ENCODE measurements at places on chromosomes 12 and 14.
A peak's percentile ranks its signal among the peaks of the same experiment; 100 is the strongest.

DNA sequence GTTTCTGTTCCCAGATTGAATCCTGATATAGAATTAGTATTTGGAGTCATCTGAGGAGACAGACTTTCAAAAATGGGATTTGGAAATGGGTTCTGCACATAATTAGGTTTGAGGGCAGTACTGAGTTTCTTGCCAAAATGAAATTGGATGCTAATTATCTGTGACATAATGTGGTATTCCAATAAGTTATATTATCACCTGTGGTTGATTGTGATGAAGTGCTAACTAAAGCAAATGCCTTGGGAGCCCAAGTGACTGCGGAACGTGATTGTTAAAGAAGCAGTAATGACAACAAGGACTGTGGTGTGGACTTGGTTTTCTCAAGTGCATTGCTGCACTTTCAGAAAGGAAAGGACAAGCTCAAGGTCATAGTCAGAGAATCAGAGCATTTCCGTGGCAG lies 337.0 kb downstream of the IPO8 start:
- DNase-seq, result no peak

DNA sequence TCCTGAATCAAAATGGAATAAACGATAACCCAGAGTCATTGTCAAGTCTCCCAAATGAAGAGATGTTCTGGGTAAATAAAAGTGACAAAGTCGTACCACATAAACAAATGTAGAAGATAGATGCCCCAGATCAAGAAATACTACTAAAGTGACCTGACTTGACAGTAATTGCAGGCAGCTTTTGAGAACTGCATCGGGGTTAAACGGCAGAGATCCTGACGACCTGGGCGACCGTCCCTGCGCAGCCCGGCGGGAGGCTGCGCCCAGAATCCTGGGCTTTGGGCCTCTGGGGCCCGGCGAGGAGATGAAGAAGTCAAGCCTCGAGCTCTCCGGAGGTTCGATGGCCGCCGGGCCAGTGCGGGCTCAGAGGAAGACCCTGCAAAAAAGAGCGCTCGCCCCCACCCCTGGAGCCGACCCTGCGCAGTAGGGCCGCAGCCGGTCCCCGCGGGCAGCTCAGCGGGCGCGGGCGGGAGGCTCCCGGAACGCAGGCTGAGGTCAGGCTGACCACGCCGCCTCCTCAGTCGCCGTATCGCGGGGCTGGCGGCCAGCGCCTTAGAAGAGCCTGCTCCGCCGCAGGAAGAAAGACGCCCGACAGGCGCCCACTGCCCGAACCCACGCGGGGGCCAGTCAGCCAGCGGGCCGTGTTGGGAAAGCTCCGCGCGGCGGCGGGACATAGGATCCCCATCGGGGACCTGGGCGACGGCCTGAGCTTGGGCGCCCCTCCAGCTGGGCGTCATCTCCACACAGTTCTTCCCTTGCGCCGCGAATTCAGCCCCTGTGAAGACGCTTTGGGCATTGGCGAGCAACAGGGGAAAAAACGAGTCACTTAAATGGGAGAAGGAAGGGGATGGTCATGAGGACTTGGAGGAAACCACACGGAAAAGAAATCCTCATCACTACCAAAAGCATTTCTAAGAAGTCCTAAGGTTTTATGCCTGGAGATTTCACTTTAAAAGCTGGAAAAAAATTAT lies 16.0 kb downstream of the NKX2-1 start:
- no peak for DNase-seq

- DNase-seq, result no peak
These were observed 23.8 kb downstream of the CFAP251 start for GRCh38 chr12:121942145-121942718.

DNA sequence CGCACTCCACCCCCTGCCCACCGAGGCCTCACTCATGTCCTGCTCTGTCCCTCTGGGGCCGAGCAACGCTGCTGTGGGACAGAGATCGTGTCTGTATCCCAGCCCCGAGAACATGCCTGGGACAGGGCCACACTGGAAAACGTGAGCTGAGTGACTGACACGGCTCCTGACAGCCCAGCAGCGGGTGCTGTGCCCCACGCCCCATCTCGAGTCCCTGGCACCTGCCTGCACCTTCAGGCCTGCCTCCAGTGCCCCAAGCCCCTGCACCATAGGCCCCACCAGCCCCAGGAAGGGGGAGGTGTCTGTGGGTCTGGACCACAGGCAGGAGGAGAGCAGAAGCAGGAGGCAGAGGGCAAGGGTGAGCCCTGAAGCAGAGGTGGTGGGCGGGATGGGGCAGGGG lies 34.6 kb upstream of the UBC start:
- DNase-seq, result no peak

DNA sequence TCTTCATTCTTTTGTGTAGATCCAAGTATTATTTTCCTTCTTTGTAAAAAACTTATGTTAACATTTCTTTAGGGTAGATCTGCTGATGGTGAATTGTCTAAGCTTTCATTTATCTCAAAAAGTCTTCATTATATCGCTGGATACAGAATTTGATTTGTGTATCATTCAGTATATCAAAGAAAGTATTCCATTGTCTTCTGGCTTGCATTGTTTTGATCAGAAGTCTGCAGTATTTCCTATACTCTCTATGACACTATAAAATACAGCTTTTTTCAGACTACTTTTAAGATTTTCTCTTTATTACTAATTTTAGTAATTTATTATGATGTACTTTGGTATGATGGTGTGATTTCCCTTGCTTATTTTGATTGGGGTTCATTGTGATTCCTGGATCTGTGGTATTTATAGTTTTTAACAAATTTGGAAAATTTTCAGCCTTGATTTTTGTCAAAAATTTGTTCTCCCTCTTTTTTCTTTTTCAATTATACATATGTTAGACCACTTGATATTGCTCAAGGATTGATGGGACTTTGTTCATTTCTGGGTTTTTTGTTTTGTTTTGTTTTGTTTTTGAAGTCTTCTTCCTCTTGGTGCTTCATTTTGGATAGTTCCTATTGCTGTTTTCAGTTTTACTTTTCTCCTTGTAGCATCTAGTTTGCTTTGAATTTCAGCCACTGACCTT lies 176.5 kb downstream of the ZFP36L1 start:
- DNase-seq, result peak; percentile 17

GRCh38 chr14:54105898-54106297 lies 149.3 kb upstream of the BMP4 start:
- DNase-seq, result no peak

- DNase-seq, result no peak
These were observed 166.1 kb upstream of the E2F7 start for GRCh38 chr12:77231501-77231918.

DNA sequence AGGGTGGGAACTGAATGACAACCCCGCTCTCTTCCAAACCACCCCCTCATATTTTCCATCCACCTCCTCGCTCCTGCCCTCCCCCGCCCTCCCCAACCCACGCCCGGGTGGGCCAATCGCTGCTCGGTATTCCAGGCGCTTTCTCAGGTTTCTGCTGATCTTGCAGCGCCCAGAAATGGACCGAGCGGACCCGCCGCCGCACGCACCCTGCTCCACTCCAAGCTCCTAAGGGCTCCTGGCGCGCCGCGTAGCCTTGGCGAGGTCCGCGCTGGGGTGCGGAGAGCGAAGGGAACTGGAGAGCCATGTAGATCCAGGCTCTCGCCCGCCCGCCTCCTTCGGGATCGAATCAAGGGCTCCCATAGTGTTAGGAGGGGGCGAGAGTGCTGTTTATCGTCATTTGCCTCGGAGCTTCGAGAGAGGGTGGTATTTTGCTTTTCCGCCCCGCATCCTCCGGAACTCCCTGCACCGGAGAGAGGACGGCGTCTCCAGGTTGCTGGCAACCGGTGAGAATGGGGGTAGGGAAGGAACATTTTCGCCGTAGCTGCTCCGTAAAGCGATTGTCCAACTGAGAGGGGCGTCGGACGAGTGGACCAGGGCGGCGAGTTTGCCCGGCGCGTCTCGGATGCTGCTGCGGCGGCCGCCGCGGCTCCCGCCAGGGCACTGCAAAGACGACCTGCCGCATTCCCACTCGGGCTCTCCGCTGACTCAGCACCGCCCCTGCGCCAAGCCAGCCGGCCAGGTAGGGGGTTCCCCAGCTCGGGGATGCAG lies at the start of gene KCNA1:
TSS of gene KCNA1 (plus strand) at position 172 of the 768 bp plus-strand sequence. CDS start 1,474 bp downstream, outside the sequence.
- peak; percentile 12 for DNase-seq

DNA sequence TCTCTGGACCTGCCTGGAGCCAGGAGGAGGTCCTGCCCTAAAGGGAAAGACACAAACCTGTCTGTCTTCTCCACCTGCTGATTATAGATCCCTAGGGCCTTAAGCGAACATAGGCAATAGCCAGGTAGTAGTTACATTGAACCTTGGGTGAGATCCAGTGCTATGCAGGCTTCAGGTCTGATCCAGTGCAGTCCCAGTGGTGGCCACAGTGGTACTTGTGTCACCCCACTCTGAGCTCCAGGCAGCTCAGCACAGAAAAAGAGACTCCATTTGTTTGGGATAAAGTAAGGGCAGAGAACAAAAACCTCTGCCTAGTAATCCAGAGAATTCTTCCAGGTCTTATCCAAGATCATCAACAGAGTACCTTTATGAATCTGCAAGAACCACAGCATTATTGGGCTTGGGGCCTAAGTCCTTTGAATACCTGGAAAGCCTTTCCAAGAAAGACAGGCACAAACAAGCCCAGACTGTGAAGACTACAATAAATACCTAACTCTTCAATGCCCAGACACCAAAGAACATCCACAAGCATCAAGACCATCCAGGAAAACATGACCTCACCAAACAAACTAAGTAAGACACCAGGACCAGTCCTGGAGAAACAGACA lies 60.4 kb upstream of the KTN1 start:
- no peak for DNase-seq

GRCh38 chr12:64243809-64244208 lies 21.7 kb upstream of the KICS2 start:
- DNase-seq, result no peak

DNA sequence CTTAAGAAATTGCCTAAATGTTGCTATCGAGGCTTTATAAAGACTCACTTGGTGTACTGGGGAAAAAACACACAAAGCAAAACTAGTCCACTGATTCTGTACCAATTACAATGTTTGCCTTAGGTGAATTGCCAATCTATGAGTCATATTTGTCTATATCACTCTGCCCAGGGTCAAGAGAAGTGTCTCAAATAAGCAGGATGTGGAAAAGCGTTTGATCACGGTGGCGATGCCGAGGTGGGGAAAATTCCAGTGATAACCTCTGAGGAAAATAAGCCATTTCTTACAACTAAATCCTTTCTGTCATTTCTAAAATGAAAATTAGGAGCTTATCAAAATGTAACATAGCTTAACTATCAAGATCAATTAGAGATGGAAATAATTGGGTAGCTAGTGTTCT lies 148.6 kb upstream of the DIO3 start:
- DNase-seq, result no peak

- DNase-seq, result no peak
These were observed 206.1 kb downstream of the PRKD1 start for GRCh38 chr14:29721586-29721985.

DNA sequence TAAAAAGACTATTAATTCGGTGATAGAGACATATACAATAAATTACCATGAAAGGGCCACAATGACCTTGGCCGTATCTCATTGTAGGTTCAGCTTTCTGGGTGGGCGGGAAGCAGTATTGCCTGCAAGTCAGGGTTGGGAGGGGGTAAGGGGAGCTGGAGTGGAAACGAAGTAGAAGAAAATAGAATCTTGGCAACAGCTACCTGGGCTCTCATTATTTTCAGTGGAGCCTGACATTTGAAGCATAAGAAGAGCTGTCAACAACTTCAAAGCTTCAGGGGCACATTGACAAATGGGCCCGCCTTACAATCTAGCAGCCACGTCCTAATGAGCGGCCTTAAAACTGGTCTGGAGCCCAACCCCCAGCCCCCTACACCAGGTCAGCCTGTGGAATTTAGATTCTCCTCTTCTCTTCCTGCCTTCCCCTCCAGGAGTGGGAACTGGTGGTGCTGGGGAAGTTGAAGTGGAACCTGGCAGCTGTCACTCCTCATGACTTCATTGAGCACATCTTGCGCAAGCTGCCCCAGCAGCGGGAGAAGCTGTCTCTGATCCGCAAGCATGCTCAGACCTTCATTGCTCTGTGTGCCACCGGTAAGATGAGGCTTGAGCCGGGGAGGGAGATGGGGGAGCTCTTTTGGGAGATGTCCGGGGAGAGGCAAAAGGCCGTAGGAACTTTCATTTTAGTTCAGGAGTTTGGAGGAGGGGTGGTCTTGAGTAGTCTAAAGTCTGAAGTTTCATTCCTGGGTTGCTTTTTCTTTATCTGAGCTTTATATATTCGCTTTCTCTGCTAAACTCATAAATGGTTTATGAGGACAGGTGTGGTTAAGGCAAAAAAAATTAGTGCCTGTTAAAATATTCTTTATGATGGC lies 5.0 kb downstream of the CCND2 start:
- no peak for DNase-seq

GRCh38 chr14:81826081-81826480 lies 292.4 kb upstream of the SEL1L start:
- DNase-seq, result no peak

DNA sequence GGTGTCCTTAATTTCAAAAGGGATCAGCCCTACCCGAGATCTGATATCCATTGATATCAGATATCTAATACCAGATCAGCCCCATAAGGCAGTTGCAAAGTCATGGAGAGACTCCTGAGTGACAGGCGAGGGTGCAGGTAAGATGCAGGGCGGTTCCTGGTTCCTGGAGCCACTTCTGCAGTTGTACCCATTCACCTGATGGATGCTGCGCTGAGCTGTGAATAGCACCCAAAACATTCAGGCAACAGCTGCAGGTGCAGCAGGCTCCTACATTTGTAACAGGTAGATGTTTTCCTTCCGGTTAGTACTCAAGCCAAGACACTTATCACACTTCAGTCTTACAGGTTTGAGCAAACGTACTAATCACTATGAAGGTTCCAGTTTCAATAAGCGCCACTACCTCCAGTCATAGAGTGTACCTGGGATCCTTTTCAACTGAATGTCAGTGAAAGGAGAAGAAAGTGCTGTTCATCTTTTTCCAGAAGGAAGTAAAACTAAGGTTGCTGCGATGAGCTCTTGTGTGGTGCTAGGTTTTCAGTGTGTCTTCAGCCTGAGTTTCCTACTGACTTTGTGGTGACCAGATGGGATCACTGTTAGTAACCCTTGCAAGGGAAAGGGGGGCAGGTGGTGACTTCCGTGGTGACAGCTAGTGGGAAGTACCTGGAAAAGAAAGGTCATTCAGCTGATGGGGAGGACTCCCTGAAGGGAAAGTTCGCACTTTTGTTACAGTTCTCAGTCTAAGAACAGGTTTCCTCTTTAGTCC lies 1.9 kb downstream of the ATP6V0A2 start:
- no peak for DNase-seq

- DNase-seq, result peak; percentile 6
These were observed 107.7 kb upstream of the BTG1 start for GRCh38 chr12:92253301-92253700.

DNA sequence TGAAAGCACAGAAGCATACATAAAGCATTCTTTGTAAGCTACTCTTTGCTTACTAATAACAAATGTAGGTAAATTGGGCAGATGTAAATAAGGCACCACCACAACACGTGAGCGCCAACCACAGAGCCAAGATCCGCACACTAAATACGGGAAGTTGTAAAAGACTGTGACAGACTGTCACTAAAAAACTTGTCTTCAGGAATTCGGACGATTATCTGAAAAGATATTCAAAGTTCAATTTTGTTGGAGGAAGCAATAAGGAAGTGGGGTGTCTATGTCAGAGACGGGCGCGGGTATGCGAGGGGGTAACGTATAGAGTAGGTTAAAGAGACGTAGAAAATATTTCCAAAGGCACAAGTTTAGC lies 1.5 kb upstream of the HSP90B1 start:
- DNase-seq, result no peak
